ENCODE measurements at places on chromosomes 1 and 21. TPM values are rescaled to one million over a fixed set of nuclear protein-coding genes. Genes with fewer than 3 reads are reported as not detected.

The ARHGAP29 gene
- total RNA-seq: 5.4 TPM

The TSSK3 gene
- 0.28 TPM for total RNA-seq

The ACADM gene
- total RNA-seq: 76.5 TPM

The PLA2G2C gene
- 0.19 TPM for total RNA-seq

The KRTAP11-1 gene
- total RNA-seq: 0.09 TPM

The FYB2 gene
- total RNA-seq: 4.7 TPM

The AMY1B gene
- total RNA-seq: 0.14 TPM

The ANXA9 gene
- total RNA-seq: 0.14 TPM

The RIPPLY3 gene
- total RNA-seq: 0.05 TPM

The RHD gene
- total RNA-seq: 0.61 TPM

The ASCL5 gene
- not detected for total RNA-seq

The CCT3 gene
- 296 TPM for total RNA-seq

The CACNA1S gene
- 0.09 TPM for total RNA-seq
